Breast epithelium (tissue), 4 donors: ENCODE measurements at places on chromosomes 2 and 18.

DNA sequence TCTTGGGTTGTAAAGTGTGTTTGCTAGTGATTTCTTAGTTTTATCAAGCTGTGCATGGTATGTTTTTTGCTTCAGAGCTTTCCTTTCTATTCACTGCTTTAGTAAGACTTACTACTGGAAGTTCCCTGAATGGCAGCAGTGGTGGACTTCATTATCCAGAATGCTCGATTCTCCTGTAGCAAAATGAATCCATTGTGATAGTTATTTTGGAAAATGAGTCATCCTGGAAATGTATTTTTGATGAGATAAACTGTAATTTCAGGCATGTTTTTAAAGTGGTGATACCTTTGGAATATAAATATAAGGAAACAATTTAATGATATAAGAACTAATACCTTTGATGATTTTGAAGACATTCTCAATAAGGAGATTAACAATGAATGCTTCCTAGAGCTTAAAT is 387.1 kb downstream of the PTPRM start:
- H3K27me3 ChIP-seq = no peaks in the 10 kb centered on the region
- no peak overlapping the region for H3K4me3 ChIP-seq
- DNase-seq = no peak
- H3K27ac ChIP-seq = no peak overlapping the region

GRCh38 chr2:170716851-170717598 is 1.9 kb downstream of the SP5 start:
- DNase-seq = no peak
- no peak overlapping the region for H3K27ac ChIP-seq
- H3K36me3 ChIP-seq = no peaks in the 10 kb centered on the region
- peaks cover 60% of the 10 kb centered on the region for H3K27me3 ChIP-seq
- H3K4me1 ChIP-seq = no peaks in the 10 kb centered on the region

DNA sequence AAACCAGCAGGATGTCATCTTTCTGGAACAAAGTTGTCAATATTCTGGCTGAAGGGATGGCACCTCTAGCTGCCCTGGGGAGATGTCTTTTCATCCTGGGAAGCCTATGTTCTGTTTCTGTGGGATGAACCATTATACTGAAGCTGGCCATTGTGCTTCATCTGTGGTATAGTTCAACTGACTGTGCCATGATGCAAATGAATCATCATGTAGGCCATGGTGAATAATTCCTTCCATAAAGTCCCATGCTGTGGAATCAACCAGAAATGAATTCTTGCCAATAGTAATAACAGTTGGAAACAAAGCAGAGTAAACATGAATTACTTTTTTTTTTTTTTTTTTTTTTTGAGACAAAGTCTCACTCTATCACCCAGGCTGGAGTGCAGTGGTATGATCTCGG is 64.1 kb upstream of the CNGA3 start:
- no peak overlapping the region for H3K27ac ChIP-seq
- no peak overlapping the region for H3K4me3 ChIP-seq
- no peaks in the 10 kb centered on the region for H3K27me3 ChIP-seq
- DNase-seq = no peak
- H3K36me3 ChIP-seq = no peaks in the 10 kb centered on the region
- H3K4me1 ChIP-seq = no peaks in the 10 kb centered on the region

DNA sequence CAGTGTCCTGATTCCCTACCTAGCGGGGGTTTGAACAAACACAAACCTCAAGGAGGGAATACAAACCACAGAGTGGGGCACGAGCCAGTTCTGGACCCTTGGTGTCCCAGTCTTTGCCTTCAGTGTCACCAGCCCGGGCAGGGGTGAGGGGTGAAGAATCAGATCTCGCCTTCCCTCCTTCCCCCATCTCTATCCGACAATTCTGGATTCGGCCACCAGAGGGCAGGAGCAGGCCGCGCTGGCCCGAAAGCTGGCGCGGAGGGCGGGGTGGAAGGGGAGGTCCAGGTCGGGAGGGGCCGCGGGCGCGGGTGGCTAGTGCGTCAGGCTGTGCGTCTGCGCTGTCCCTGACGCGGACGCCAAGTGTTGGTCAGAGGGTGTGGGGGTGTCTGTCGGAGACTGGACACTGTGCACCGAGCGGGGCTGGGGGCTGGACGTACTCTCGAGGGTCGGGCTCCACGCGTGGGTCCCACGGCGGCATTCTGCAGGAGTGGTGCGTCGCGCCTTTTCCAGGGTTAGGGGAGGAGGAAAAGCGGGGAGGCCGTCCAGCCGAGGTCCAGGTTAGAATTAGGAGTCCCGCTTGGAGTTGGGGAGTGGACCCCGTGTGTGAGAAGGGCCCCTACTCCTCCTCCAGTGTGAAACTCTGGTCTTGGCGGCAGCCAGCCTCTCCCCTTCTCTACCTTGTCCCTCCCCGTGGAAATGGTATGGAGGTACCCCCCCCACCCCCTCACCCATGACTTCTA is 2.9 kb upstream of the CRYBA2 start:
- peak overlapping the region; percentile 18 for H3K4me3 ChIP-seq
- no peaks in the 10 kb centered on the region for H3K36me3 ChIP-seq
- peaks cover 15% of the 10 kb centered on the region for H3K27me3 ChIP-seq

DNA sequence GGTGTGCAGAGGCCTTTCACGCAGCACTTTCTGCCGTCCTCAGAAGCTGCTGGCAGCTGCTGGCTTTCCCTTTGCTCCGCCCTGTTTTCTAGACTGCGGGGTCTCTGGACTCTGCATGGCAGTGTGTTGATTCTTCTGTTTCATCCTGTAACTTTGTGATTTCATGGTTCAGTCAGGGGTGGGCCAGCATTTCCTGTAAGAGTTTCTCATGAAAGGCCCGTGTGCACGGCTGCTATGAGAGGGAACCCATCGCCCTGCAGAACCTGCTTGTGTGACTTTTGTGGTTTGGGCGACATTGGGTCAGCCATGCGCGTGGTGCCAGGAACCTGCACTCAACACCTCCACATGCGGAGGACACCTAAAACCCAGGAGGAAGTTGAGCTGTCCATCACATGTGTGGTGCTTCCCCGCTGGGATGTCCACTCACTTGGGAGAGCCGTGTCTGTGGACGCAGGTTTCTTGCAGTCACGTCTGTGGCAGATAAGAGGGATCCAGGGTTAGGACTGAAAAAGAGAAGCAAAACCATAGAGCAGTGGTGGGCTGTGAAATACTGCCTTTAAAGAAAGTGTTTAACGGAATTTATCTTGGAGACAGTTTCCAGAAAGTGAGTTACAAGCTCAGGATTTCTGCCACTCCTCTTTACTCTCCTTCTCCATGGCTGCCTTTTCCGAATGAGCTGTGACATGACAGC is 167.3 kb upstream of the ALKAL2 start:
- no peak overlapping the region for H3K27ac ChIP-seq
- no peak for DNase-seq
- H3K4me3 ChIP-seq = no peak overlapping the region
- no peaks in the 10 kb centered on the region for H3K4me1 ChIP-seq
- H3K36me3 ChIP-seq = no peaks in the 10 kb centered on the region

GRCh38 chr2:154142480-154142879 is 270.8 kb downstream of the GALNT13 start:
- DNase-seq = no peak
- no peaks in the 10 kb centered on the region for H3K4me1 ChIP-seq
- H3K27me3 ChIP-seq = no peaks in the 10 kb centered on the region
- H3K36me3 ChIP-seq = no peaks in the 10 kb centered on the region
- H3K27ac ChIP-seq = no peak overlapping the region

GRCh38 chr2:149894760-149895159 is 307.2 kb upstream of the MMADHC start:
- no peak overlapping the region for H3K27ac ChIP-seq
- no peak overlapping the region for H3K4me3 ChIP-seq
- no peaks in the 10 kb centered on the region for H3K36me3 ChIP-seq
- H3K4me1 ChIP-seq = no peaks in the 10 kb centered on the region
- no peaks in the 10 kb centered on the region for H3K27me3 ChIP-seq

GRCh38 chr2:65040400-65041261 is 15.6 kb upstream of the CEP68 start:
- no peak overlapping the region for H3K27ac ChIP-seq
- DNase-seq = peak; percentile 87
- no peaks in the 10 kb centered on the region for H3K27me3 ChIP-seq
- no peaks in the 10 kb centered on the region for H3K4me1 ChIP-seq
- H3K4me3 ChIP-seq = no peak overlapping the region

DNA sequence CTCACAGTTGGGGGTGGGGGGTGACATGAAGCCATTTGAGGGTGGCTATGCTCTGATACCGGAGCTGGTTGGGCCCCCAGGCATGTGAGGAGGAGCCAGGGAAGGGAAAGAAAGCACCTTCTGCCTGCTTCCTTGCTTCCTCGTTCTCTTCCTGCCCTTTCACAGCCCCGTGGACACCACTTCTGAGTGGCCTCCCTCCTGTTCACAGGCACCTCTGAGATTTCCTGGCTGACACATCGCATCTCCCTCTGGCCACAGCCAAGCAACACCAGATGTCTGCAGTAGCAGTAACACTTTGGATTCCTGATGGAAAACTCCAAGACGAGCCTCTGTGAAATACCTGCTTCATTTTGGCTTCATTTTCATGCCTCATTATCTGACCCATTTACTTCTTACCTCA is 64.7 kb upstream of the ST3GAL5 start:
- H3K27me3 ChIP-seq = no peaks in the 10 kb centered on the region
- no peak for DNase-seq
- H3K4me3 ChIP-seq = no peak overlapping the region
- peak overlapping the region; percentile 73 for H3K27ac ChIP-seq
- H3K4me1 ChIP-seq = no peaks in the 10 kb centered on the region
- no peaks in the 10 kb centered on the region for H3K36me3 ChIP-seq

GRCh38 chr2:226337941-226338600 is 461.5 kb downstream of the IRS1 start:
- H3K27me3 ChIP-seq = no peaks in the 10 kb centered on the region
- H3K4me1 ChIP-seq = no peaks in the 10 kb centered on the region
- no peak overlapping the region for H3K27ac ChIP-seq
- H3K4me3 ChIP-seq = no peak overlapping the region
- H3K36me3 ChIP-seq = no peaks in the 10 kb centered on the region

GRCh38 chr18:62637403-62637802 is 77.9 kb upstream of the PHLPP1 start:
- no peaks in the 10 kb centered on the region for H3K4me1 ChIP-seq
- H3K27ac ChIP-seq = no peak overlapping the region
- DNase-seq = no peak
- H3K27me3 ChIP-seq = no peaks in the 10 kb centered on the region

DNA sequence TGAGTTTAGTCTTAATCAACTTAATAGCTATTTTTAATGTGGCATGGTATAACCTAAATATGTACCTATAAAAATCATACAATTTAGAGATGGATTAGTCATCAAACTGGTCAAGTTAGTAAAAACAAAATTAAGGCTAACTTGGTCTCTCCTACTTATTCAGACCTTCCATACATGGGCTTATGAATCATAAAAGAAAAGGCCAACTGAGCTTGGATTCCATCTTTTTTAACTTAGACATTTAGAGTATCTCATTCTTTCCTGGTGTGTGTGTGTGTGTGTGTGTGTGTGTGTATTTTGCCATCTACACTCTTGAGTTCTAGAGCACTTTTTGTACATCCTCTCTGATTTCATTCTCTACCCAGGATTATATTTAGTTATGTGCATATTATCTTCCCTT is 637.5 kb downstream of the PLCL1 start:
- DNase-seq = no peak
- H3K27me3 ChIP-seq = no peaks in the 10 kb centered on the region
- no peak overlapping the region for H3K27ac ChIP-seq
- no peaks in the 10 kb centered on the region for H3K36me3 ChIP-seq
- no peak overlapping the region for H3K4me3 ChIP-seq

DNA sequence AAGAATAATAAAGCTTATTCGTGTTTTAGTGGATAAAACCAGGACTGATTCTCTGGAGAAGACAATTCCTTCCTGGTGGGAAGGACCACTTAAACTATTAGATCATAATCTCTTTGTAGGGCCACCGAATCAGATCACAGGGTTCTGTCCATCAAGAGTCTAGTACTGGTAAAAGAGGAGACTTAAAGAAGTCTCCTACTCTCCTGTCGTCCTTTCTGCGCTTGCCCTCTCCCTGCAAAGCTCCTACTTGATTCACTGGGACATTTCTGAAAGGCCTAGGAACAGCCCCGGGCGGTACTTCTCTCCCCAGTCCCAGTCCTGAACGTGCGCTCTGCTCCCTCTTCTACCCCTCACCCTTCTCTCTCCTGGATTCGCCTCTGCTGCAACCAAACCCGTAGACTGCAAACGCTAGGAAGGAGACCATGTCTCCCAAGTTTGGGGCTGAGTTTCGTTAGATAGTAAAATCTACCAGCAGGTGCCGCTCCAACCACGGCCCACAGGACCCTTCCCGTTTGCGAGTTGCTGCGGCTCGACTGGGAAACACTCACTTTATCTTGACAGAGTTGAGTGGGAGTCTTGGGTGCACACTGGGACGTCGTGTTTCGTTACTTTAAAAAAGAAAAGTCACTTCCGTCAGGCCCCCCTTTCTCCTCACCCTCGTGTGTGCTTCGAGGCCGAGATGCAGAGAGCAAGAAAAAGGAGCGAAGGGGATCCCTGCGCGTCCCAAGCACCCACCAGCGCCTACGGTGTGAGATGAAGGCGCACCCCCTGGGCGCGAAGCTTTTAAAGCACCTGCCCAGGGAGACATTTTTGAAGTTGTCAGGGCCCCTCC is 923 bp downstream of the FIGLA start:
- H3K27me3 ChIP-seq = peaks cover 45% of the 10 kb centered on the region
- H3K4me1 ChIP-seq = no peaks in the 10 kb centered on the region
- peak; percentile 20 for DNase-seq

- DNase-seq = no peak
- no peaks in the 10 kb centered on the region for H3K27me3 ChIP-seq
- no peaks in the 10 kb centered on the region for H3K4me1 ChIP-seq
- H3K36me3 ChIP-seq = no peaks in the 10 kb centered on the region
These were observed 373.9 kb upstream of the KCNJ3 start for GRCh38 chr2:154324601-154325000.

DNA sequence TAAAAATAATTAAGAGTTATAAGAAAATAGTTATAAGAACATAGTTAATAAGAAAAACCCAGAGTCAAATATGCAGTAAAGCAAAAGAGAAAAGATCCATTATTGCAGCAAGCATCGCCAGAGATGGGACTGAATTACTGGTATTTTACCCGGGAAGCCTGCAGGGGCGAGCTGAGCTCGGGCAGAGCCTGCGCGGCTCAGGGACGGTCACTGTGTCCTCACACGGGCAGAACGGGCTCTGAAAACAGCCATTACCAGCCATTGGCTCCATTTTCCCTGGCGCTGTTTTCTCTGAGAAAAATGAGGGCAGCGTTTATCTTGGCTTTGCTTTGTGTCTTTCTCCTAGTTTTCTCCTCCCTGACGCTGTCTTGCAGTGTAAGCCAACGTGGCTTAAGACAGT is 95.3 kb upstream of the ALKAL2 start:
- DNase-seq = no peak
- H3K27me3 ChIP-seq = no peaks in the 10 kb centered on the region
- no peak overlapping the region for H3K4me3 ChIP-seq
- H3K27ac ChIP-seq = no peak overlapping the region
- no peaks in the 10 kb centered on the region for H3K36me3 ChIP-seq

DNA sequence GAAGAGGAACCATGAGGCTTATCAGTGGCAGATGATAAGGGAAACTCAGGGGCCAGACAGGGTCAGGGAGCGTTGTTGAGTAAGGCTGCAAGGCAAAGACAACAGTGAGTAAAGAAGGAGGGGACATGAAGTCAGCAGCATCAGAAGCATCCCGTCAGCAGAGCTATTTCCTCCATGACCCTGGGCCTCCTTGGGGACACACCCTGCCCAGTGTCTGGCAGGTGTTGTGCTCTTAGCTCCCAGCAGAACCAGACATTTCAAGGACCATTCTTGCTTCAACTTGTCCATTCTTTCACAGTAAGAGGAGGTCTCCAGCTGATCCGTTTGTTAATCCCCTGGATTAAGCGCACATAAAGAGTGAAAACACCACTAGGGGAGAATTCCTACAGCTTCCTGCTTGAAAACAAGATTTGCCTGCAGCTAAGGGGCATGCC is 88.7 kb upstream of the MEIS1 start:
- no peaks in the 10 kb centered on the region for H3K27me3 ChIP-seq
- H3K27ac ChIP-seq = no peak overlapping the region
- DNase-seq = no peak
- no peaks in the 10 kb centered on the region for H3K36me3 ChIP-seq
